ENCODE measurements at places on chromosomes 5 and 9. TPM values are rescaled to one million over a fixed set of nuclear protein-coding genes. Genes with fewer than 3 reads are reported as not detected.

GRCh38 chr5:150067405-150067960, 18.9 kb downstream of the CSF1R start:
- no peak for DNase-seq

- no peak for DNase-seq
These were observed 123.0 kb upstream of the FSTL4 start for GRCh38 chr5:133735346-133735745.

DNA sequence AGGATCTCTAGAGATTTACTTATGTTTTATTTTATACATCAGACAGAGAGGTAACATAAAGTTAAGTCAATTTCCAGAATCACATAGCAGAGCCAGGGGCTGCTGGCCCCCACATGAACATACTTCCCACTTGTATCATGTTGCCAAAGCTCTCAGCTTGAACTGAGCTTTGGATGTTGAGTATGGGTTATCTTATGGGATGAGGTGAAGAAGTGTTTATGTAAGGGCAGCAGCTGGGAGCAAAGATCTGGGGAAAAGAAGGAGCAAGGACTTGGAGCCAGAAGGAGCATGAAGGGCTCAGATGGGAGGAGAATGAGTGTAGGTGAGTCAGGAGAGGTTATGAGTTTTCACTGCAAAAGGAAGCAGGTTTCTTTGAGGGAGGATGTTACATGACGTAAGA, 72.0 kb downstream of the MROH2B start:
- no peak for DNase-seq

- no peak for DNase-seq
These were observed 35.0 kb downstream of the ARL15 start for GRCh38 chr5:54275361-54275760.

- no peak for DNase-seq
These were observed 43.8 kb downstream of the PRR16 start for GRCh38 chr5:120507800-120508463.

DNA sequence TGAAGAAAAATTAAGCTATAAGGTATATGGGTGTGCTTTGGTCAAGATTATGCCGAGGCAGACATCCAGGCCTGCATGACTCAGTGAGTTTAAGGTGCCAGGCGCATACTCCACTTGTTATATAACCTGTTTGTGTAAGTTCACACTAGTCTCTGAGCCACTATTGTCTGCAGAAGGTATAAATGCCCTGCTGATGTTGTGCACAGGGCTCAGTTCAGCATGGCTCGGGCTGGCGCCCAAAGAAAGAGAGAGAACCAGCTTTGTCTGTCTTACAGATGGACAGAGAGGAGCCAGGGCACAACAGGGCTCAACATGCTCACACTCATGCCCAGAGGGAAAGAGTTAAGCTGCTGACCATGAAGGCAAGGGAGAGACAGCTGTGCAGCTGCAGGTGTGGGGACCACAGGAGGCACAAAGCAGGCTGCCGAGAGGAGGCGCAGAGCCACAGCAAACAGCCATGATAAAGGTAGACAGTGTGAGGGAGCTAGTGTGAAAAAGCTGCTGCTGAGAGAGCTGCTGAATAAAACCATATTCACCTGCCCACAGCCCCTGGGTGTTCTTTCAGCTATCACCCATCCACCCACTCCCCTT, 1587.6 kb upstream of the C9orf72 start:
- DNase-seq = peak; percentile 47

GRCh38 chr5:81779125-81779915, 28.4 kb upstream of the SSBP2 start:
- no peak for DNase-seq

- peak; percentile 55 for DNase-seq
These were observed 54.9 kb upstream of the ZSWIM6 start for GRCh38 chr5:61277190-61277589.

DNA sequence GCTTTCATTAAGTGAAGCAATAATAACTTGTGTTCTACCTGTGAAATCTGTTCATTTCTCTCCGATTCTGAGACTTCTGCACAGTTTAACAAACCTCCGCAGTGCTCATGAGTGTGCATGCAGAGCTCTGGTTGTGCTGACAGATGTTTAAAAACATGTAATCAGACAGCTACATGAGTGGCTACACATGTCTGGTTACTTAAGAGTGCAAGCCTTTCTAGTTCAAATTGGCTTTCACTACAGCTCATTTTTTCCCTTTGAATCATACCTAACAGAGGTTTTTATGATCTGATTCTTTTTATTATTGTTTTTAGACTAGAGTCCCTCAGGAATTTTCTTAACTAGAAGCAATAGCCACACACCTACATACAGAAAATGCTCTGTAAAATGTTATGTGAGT, 310.2 kb downstream of the ARRDC3 start:
- no peak for DNase-seq

GRCh38 chr5:178449163-178450070, 140.8 kb downstream of the COL23A1 start:
- no peak for DNase-seq

GRCh38 chr5:35230038-35230611, at the start of gene PRLR:
PRLR (minus strand) TSS chr5:35230487; CDS start chr5:35089620, 140,867 bp downstream.
- DNase-seq = peak; percentile 47

GRCh38 chr9:36985061-36985768, 48.9 kb downstream of the PAX5 start:
- DNase-seq = no peak

- DNase-seq = no peak
These were observed 21.3 kb downstream of the CCDC69 start for GRCh38 chr5:151202381-151203139.

GRCh38 chr9:14173713-14174112, 140.2 kb downstream of the NFIB start:
- DNase-seq = no peak

DNA sequence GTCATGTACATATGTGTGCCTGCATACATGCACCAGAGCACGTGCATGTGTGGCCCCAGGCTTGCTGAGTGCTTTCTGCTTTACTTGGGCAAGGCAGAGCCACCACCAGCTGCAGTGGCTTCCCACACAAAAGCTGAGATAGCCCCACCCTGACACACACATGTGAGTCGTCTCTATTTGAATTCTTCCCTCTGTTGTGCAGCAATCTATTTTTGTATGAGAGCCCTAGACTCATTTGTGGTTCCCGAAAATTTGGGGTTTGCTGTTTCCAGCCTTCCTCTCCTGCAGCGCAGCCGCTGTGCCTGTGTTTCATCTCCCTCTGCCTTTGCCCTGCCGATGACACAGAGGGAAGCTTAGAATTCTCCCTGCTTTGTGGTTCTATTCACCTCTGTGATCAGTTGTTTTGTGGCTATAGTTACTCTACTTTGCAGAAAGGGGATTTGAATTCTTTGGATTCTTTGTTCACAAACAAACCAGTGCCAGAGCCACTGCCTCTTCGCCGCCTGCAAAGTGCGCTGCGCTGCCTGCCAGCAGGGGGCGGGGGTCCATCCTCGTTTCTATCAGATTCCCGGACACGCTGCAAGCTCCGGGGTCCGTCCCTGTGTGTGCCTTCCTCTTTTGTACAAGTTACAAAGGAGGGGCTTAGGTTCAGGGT, 95.8 kb upstream of the DAP start:
- DNase-seq = peak; percentile 96

GRCh38 chr5:179885491-179886090, 22.1 kb downstream of the TBC1D9B start:
- no peak for DNase-seq

DNA sequence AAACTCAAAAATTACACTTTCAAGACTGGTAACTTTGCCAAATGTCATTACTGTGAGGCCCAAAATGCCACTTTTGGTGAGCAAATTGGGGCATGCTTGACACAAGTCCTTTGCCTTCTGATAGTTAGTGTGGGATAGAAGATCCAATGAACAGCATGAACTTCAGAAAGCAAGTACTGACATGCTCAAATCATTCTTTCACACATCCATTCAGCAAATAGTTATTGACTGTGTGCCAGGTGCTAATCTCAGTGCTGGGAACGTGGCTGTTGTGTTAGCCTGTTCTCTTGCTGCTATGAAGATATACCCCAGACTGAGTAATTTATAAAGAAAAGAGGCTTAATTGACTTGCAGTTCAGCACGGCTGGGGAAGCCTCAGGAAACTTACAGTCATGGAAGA, 247.0 kb downstream of the CHSY3 start:
- DNase-seq = no peak

DNA sequence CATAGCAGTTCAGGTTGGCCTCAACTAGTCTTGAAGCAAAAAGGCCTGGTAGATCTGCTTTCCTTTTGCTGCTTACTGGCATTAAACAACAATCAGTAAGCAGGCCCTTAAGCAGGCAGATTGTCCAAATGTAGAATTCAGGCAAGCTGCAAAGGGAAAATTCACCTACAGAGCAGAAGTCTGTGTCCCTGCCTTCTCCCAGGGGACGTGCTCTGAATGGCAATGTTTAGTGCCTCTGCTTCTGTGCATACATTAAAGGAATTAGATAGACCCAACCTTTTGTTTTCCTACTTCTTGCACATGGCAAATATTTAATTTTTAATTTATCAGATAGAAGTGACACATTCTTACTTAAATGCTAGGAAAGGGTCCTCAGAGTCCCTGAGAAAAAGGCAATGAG, 328.8 kb upstream of the PIK3R1 start:
- DNase-seq = no peak

DNA sequence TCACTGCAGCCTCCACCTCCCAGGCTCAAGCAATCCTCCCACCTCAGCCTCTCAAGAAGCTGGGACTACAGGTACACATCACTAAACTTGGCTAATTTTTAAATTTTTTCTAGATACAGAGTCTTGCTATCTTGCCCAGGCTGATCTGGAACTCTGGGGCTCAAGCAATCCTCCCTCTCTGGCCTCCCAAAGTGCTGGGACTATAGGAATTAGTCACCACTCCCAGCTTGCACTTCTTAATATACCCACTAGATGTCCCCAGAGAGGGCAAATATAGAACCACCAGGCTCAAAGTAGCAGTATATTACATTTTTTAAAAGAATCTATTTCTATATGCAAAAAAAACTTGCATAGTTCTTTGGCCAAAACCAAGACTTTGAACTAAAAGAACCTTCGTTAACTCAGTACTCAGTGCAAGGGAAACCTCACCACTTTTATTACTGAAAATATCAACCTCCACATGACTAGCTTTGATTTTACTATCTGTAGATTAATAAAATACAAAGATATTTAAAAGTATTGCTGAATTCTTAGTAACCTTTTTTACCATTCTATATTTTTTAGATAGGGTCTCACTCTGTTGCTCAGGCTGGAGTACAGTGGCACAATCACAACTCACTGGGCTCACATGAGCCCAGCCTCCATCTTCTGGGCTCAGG, 25.8 kb upstream of the HSD17B3 start:
- DNase-seq = peak; percentile 52

DNA sequence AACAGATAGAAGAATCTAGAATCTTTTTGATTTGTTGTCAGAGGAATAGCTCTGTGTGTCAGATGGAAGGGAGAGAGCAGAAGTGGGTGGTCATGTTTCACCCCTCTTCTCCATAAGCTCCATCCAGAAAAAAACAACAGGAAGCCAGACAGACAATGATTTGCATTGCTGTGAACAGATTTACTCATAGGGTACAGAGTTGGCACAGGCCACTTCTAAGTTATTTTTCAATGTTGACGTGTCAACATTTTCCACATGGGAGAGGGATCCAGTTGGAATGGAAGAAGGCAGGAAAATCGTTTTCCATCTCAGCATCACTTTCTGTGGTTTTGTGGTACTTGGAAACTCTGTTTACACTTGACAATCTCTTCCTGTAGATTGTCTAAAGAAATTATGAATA, 86.7 kb downstream of the INSYN2B start:
- DNase-seq = no peak

DNA sequence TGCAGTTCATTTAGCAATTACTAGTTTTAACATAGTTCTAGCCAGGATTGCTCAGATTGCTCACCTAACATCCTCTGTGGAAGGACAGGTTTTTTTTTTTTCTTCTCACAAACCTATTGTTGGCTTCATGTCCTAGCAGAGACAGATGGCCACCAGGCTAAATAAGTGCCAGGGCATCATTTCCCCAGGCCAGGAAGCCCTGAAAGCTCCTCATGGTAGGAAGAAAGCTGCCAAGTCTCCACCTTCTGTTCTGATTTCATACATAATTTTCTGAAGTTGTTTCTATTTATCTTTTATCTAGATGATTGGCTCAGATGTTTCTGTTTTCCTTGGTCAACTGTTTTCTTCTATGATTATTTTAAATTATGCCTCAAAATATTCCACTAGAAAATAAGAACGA, 31.0 kb downstream of the EFCAB9 start:
- peak; percentile 17 for DNase-seq

- no peak for DNase-seq
These were observed 554.0 kb upstream of the ARRDC3 start for GRCh38 chr5:91937121-91937520.

DNA sequence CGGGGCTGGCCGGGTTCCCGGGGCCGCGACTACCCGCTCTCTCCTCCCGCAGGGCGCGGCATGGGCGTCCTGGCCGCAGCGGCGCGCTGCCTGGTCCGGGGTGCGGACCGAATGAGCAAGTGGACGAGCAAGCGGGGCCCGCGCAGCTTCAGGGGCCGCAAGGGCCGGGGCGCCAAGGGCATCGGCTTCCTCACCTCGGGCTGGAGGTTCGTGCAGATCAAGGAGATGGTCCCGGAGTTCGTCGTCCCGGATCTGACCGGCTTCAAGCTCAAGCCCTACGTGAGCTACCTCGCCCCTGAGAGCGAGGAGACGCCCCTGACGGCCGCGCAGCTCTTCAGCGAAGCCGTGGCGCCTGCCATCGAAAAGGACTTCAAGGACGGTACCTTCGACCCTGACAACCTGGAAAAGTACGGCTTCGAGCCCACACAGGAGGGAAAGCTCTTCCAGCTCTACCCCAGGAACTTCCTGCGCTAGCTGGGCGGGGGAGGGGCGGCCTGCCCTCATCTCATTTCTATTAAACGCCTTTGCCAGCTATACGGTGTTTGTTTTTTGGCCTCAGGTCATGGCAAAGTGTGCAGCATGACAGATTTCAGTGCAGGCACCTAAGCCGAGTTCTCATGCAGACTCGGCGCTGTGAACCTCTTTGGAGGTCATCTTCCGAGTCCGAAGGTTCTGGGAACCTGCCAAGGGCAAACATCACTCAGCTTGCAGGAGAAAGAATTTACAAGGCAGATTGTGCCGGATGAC, 516 bp downstream of the MRPL41 start:
- DNase-seq = peak; percentile 62

DNA sequence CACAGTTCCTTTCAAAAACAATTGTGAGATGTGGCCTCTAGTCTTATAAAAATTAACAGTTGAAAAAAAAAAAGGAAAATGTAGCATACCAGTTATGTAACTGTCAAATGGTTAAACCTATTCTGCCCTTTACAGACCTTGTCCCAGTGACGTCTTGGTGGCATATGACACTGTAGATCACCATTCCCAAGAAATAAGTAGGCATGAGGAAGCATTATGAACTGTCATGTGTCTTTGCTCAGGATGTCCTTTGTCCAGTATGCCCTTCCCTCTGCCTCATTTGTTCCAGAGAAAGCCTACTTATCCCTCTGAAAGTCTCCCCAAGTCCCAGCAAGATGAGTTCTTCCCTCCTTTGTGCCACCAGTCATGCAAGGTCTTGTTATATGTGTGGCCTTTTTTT, 63.2 kb downstream of the PAM start:
- peak; percentile 27 for DNase-seq

FREM1 gene
- 1.1 TPM for total RNA-seq

CCDC192 gene
- total RNA-seq = 2.7 TPM

FAM114A2 gene
- 19.9 TPM for total RNA-seq

CARTPT gene
- not detected for total RNA-seq

NNT gene
- total RNA-seq = 56.3 TPM

PCA3 gene
- total RNA-seq = 0.30 TPM

IGFBPL1 gene
- total RNA-seq = 43.2 TPM

NR2F1-AS1 gene
- 8.3 TPM for total RNA-seq

CDKN2A gene
- total RNA-seq = not detected

Measured in neural progenitor cell (in vitro differentiated cells).